ENCODE measurements at places on chromosomes 2 and 18. TPM values are rescaled to one million over a fixed set of nuclear protein-coding genes. Genes with fewer than 3 reads are reported as not detected.

Gene ACMSD
- total RNA-seq: not detected

Gene NT5C1B
- not detected for total RNA-seq

Gene PLGLB1
- total RNA-seq: 1.1 TPM

Gene FBXO48
- 1.1 TPM for total RNA-seq

Gene PLCD4
- total RNA-seq: 35.9 TPM

Gene OTOS
- not detected for total RNA-seq

Gene TNFAIP6
- 4.1 TPM for total RNA-seq

DNA sequence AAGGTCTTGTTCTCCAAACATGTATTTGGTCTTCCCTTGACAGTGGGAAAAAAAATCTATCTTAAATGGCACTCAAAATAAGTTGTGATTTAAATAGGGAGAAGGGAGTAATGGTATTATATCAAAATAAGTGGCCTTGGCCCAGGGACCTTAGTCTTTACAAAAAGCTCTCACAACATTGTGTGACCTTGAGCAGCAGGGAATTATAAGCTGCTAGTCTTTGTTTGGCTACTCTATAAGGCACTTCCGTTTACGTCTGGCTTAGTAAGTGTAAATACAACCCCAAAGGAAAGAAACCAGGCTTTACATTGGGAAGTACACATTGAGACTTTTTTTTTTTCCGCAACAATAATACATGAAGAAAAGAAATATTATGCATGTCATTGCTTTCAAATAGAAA, 734.0 kb upstream of the LINC00305 start:
- DNase-seq: no peak

DNA sequence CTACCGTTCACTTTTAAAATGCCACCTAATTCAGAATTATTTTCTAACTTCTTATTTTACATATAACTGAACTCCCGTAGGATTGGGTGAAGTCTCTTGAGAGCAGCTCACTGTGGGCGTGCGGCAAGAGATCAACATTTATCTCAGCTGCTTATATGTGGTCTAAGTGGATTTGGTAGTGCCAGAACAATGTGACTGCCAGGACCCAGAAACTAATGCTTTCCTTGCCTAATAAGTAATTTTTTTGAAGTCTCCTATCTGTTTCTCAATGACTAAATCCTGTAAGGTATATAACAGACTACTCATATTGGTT, 11.2 kb upstream of the NFE2L2 start:
- DNase-seq: no peak

DNA sequence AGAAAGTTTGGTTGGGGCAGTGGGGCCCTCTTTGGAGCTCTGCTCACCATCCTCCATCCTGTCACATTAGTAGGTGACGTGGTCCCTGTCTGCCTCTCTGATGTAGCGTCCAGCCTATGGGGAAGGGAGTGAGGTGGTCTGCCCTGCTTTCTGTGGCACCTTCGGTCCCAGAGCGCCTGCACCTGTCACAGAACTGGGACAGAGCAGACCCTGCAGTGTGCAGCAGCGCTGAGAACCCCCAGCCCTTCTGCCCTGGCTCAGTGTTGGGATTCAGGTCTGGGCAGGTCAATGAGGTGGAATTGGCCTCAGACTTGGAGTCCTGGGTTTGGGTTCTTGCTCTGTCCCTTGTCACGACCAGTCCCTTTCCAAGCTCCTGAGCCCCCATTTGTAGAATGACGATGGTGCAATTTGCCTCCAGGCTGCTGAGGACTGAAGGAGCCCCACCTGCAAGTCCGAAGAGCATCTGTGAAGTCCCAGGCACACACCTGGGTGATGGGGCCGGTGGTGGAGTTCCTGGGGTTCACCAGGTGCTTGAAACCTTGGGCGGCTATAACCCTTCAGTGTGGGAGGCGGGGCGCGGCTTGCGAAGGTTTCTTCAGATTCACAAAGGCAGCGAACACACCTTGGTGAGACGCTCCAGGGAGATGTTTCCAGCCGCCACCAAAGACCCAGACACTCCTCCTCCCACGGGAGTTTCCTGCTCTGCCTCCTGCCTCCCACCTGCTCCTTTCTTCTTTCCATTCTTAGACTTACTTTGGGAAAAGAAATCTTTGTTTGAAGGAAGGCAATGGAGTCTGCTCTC, 265.4 kb upstream of the HDAC4 start:
- DNase-seq: no peak

GRCh38 chr2:190343089-190343535, 277 bp upstream of the INPP1 start:
- DNase-seq: no peak

DNA sequence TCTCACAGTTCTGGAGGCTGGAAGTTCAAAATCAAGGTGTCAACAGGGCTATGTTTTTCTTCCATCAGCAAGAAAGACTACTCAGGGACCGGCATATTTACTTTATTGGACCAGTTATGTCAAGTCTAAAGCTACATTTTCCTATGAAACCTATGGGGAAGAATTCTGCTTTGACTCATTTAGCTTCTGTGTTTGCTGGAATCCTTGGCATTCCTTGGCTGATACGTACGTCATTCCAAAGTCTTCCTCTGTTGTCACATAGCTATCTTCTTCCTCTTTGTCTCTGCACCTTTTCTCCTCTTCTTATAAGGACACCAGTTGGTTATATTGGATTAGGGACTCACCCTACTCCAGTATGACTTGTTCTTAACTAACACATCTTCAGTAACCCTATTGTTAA, 137.4 kb upstream of the FBXO11 start:
- no peak for DNase-seq

DNA sequence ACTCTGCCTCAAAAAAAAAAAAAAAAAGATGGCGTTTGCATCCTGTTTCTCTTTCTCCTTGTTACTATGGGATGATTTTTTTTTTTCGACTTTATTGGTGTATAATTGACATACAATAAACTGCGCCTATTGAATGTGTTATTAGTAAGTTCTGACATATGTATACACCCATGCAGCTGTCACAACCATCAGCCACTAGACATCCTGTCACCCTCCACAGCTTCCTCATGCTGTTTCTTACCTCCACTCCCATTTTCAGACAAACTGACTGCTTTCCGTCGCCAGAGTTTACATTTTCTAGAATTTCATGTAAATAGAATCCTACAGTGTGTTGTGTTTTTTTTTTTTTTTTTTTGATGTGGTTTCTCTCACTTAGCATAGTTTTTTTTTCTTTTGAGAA, 27.9 kb downstream of the RRM2 start:
- DNase-seq: no peak

DNA sequence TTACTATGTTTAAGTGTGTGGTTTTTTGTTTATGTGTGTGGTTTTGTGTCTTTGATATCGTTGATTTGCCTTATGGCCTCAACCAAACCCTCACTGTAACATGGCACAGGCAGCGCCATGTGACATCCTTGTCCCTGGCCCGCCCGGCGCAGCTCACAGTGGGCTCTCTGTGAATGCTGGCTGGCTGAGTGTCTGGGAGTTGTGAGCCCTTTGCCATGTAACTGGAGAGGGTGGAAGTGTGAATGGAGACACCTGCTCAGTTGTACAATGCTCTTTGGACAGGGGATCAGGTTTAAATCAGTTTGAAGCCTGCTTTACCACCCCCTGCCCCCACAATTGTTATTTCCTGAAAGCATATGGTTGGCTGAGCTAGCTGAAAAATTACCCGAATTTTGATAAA, 41.8 kb downstream of the TCF7L1 start:
- no peak for DNase-seq

- no peak for DNase-seq
Measured at GRCh38 chr18:64852281-64852680, 703.4 kb upstream of the LINC00305 start.

DNA sequence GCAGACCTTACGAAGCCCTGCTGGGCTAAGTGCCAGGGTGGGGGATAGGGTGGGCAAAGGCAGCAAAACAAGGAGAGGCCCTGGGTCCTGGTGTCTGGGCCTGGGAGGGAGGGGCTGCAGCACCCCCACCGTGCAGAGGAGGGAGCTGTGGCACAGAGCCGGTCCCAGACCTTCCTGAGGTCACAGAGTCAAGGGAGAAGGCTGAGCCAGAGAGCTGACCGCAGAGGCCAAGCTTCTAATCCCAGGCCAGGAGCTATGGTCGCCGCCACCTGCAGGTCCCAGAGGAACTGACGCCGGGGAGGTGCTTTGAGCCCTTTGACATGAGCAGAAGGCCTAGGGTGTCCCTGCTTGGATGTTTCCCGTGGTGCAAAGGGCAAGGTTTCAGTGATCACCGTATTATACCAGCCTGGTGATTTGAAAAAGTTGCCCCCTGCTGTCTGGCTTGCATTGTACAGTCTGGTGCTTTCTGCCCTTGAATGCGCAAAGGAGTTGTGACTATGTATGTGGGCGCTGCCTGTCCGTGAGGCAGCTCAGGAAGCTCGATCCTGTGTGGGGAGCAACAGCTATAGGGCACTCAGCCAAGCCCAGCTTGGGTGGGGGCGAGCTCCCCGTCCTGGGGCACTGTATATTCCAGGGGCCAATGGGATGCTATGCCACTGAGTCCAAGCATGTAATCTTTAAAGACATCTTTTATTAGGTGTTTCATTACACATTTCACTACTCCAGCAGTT, 44.3 kb downstream of the EDAR start:
- no peak for DNase-seq

DNA sequence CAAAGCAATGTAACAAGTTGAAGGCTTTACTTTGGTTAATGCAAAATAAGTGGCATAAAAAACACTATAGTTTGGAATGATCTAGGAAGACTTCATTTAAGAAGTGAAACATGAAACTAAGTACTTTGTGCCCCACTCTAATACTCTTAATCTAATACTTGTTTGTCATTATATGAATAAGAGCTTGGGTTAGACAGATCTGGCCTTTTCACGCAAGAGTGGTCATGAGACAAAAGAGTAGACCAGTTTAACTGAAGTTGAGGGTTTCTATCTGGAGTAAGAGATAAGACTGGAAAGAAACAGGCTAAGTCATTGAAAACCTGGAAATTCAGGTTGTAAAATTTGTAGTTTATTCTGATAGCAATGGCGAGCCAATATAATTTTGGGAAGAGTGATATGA, 2.8 kb downstream of the SLC30A6 start:
- DNase-seq: no peak

DNA sequence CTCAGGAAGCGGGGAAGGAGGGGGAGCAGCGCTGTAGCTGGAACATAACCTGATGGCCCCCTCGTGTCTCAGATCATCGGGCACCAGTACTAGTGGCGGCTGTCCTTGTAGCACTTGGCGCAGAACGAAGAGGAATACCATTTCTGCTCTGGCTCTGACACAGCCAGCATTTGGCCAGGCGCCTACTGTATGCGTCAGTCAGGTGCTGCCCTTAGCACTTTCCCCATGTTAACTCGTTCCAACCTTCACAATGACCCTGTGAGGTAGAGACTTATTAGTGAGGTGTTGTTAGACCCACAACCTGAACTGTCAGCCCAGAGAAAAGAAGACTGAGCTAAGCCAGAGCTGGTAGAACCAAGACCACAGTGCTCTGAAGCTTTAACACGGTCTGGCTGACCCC, 47.7 kb upstream of the EML6 start:
- no peak for DNase-seq

- no peak for DNase-seq
Measured at GRCh38 chr2:39534095-39534711, 97.1 kb upstream of the MAP4K3 start.

DNA sequence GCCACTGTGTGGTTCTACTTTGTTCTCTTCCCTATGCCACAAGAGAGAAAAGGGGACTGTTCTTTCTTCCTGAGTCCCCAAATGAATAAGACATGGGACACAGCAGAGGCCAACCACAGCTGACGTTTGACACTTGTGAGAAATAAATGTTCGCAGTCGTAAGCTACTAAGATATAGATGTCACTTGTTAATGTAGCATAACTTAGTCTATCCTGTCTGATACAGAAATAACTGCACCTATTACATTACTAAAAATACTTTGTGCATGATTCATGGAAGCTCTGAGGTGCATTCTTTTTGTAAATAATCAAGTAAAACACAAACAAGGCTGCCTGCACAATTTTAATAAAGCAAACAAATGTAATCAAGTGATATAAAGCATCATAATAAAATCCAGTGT, 148.8 kb downstream of the NBAS start:
- DNase-seq: no peak

DNA sequence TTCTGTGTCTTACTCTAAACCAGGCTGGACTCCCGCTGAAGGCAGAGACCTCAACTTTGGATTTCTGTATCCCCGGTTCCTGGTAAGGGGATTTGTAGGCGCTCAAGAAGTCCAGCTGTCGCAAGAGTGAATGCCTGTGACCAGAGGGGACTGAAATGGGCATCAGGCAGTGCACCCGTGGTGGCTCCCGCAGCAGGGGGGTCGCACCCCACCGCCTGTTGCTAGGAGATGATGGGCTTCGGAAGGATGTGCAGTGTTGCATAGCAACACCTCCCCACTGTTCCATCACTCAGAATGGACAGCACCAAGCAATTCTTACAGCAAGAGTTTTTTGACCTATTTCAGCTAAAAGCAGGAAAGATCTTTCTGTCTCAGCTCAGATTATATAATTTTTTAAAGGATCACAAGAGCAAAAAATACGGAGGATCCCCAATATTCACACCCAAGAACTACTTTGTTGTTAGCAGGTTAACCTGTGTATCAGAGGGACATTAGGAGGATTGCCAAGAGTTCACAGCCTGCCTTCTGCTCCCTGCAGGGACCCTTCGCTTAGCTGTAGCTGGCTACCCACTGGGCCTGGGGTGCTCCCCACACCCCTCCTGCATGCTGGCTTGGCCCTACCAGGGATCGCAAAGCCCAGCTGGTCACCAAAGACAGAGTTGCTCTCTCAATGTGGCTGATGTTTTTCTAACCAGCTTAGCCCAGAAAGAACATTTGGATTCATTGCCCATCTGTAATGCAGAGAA, 63.8 kb downstream of the SOWAHC start:
- DNase-seq: no peak

GRCh38 chr18:44325903-44326635, 354.6 kb upstream of the SETBP1 start:
- DNase-seq: no peak

DNA sequence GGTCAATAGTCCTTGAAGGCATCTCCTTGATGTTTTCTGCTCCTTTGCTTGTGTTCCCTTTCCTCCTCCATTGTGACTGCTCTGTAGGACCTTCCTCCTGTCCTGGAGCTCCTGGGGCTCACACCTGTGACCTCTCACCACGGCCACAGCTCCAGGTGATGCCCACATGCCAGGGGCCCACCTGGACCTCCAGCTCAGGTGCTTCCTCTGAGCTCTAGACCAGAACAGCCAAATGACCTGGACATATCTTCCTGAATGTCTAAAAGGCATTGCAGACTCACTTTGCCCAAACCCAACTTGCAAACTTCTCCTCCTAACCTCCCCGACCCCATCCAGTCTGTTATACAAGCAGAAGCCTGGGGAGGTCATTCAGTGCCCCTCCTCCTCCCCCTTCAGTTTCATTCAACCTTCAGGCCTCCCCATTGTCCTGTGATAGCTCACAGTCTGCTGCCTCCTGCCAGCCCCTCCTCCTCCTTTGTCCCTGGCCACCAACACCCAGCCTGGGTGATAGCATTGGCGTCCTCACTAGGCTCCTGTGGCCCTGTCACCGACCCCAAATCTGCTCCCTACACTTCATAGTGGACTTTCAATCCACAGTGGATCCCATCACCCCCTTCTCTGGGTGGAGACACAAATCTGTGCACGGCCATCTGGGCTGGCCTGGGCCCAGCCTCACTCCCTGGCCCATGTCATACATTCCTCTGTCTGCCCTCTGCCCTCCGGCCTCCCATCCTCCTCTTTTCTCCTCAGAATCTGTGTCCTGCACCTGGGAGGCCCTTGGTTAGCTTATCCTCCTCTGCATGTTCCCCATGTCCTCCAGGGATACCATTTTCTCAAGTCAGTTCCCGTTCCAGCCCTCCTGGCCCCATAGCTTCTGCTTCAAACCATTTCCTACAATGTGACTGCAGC, 310.4 kb upstream of the HDAC4 start:
- peak; percentile 30 for DNase-seq

All from sigmoid colon (tissue), 7 donors.